ENCODE measurements at places on chromosomes 16 and 17.

DNA sequence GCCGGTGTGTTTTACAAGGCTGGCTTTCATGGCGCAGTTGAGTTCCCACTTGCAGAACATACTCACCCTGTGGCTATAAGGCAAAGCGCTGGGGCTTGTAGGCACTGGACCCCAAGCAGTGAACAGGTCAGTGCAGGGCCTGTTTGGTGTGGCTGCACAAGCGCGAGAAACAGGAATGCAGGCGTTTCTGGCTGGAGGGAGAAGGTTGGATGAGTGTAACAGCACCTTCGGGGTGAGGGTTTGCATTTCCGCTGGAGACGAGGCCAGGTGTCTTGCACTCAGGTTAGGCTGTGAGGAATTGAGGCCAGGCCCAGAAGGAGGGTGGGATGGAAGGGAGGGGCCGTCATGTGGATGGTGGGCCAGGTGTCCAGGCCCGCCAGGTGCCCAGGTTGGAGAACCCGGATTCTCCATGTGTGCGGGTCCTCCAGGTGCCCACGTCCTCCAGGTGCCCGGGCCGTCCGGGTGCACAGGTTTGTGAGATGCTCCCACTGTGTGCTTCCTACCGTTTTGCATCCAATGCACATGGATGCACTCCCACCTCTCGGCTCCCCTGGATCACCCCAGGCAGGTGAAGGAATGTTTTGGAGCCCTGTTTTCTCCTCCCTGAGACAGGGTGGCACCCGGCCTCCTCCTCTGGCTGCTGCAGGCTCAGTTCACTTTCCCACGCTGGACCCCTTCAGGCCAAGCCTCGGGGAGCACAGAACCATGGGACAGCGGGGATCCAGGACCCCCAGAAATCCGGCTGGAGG lies 46.0 kb downstream of the SLC7A5 start:
- no peak for DNase-seq

DNA sequence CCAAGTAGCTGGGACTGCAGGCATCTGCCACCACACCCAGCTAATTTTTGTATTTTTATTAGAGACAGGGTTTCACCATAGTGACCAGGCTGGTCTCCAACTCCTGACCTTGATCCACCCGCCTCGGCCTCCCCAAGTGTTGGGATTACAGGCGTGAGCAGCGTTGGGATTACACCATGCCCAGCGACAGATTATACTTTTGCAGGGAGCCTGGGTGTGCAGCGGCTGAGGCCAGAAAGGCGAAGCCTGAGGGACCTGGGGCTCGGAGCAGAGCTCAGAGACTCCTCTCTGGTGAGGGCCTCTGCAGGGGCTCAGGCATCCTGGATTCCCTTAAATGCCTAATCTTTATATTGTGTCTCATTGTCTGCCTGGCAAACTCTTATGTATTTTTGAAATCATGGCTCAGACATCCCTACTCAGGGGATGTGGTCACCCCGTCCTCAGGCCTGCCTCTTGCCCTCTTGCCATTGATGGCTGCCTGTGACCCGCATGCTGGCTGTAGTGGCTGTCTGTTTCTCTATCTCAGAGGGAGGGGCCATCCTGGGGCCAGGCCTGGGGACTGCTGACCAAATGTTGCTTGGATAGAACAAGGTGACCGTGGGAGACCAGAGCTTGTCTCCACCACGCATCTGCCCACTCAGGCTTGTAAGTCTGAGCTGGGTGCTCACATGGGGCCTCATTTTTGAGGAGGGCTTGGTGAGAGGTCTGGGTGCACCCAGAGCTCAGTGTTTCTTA lies 42.6 kb downstream of the B9D1 start:
- no peak for DNase-seq

- DNase-seq = no peak
Observed at GRCh38 chr16:56892705-56893104, 27.7 kb downstream of the SLC12A3 start.

DNA sequence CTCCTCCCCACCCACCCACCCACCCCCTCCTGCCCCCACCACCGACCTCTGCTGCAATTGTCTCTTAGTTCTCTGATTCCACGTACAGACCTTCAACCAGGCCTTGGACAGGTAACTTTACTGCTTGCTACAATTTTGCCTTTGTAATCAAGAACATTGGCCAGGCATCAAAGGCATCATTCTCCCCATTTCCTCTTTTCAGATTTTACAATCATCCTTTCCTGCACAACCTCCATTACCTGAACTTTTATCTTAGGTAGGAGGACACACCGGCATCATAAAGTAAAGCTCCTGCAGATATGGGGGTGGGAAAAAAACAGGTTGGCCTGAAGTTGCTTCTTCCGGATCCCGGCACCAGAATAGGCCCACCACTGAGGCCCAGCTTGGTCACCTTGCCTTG lies 25.7 kb upstream of the SUPT4H1 start:
- DNase-seq = no peak

DNA sequence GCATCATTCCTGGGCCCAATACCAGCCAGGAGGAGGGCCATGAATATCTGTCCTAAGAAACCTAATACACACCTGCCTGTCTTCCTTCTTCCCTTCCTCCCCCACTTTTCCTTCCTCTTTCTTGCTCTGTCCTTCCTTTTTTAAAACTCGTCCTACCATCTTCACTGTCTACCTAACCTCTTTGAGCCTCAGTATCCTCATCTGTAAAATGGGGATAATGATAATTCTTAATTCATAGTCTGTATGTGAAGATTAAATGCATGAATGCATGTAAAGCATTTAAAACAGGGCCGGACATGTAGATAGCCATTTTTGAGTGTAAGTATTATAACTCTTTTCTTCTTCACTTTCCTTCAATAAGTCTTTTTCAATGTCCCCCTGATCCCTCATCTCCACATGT lies 560 bp downstream of the CRYBA1 start:
- DNase-seq = no peak

GRCh38 chr17:31535581-31535981 lies 144.1 kb downstream of the RAB11FIP4 start:
- no peak for DNase-seq

DNA sequence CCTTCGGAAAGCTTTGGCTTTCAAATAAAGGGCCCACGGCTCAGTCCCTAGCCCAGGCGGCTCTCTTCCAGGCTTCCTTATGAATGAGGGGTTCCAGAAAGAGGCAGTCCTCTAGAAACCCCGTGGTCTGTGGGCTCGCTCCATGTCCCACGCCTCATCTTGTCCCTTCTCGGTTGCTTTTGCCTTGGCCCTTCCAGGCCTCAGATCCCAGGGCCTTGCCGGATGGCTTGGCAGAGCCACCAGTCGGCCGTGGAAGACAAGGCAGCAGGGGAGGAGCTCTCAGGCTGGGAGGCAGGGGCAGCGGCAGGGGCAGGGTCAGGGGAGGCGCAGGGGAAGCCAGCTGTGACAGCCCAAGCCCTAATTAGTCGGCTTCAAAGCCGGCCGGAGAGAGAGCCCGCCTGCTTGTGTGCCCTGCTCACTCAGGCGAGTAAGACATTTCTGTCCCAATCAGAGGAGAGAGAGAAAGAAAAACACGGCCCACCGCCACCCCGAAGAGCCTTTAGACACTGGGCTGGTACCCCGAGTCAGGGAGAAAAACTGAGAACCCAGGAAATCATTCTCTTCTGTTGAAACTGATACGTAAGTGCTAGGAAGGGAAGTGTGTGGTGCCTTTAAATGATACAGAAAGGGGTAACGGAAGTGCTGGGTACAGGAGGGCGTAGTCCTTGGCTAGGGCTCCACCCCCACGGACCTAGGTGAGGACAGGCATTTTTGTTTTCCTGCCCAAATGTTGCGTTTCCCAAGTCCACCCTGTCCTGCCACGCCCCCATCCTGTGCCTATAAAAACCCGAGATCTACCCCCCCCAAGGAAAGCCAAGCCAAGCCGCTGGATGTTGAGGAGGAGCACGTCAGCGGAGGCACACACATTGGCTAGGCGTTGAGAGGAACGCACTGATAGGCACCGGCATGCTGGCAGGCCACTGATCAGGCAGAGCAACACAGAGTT lies 27.8 kb upstream of the MEIOC start:
- DNase-seq = no peak

DNA sequence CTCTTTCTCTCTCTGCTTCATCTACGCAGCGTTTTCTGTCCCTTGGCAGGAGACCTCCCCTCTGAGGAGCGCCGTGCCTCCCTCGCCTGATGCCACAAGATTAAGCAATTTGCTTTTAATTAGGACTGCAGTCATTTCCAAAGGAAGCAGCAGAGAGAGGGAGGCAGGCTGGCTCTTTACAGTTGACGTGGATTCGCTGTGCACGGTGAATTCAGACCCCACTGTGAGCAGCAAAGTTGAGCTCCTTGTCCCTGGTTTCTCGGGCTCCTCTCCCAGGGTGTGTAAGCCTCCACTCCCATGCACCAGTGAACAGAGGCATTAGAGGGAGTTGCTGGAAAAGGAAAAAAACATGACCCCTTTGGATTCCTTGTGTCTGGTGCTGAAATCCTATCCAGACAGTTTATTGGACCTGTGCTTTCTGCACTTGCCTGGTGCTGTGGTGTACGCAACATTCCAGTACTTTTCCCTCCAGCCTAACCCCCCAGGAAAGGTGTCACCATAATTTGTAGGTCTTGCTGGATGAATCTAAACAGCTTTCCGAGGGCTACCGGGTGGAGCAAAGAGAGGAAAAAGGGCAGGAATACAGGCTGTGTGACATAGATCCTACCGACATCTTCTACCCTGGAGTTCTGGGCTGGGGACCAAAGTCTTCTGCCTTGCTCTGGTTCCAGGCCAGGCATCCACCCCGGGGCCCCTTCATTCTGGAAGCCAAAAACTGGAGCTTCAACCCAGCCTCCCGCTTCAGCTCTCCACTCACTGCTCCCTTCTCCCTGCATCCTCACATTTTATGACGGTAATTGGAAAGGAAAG lies 171.0 kb downstream of the MAF start:
- DNase-seq = no peak

- DNase-seq = no peak
Observed at GRCh38 chr17:65062171-65062915, 5.8 kb upstream of the GNA13 start.

DNA sequence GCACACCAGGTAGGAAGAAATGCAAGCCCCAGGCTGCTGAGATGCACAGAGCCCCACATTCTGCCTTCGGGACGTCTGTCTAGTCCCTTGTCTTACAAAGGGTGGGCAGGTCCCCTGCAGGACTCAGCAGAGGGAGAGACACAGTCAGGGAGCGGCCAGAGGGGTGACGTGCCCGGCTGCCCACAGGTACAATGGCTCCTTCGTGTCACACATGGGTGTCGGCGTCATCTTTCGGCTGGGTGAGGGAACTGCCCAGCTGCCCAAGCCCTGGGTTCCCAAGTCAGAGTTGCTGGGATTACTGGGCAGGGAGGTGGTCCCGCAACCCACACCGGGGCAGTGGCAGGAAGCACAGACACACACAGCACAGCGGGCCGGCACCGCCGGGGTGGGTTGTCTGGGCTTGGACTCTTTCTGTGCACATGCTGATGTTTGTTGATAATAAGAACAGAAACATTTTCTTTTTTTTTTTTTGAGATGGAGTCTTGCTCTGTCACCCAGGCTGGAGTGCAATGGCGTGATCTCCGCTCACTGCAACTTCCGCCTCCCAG lies 80.6 kb downstream of the JPH3 start:
- no peak for DNase-seq

DNA sequence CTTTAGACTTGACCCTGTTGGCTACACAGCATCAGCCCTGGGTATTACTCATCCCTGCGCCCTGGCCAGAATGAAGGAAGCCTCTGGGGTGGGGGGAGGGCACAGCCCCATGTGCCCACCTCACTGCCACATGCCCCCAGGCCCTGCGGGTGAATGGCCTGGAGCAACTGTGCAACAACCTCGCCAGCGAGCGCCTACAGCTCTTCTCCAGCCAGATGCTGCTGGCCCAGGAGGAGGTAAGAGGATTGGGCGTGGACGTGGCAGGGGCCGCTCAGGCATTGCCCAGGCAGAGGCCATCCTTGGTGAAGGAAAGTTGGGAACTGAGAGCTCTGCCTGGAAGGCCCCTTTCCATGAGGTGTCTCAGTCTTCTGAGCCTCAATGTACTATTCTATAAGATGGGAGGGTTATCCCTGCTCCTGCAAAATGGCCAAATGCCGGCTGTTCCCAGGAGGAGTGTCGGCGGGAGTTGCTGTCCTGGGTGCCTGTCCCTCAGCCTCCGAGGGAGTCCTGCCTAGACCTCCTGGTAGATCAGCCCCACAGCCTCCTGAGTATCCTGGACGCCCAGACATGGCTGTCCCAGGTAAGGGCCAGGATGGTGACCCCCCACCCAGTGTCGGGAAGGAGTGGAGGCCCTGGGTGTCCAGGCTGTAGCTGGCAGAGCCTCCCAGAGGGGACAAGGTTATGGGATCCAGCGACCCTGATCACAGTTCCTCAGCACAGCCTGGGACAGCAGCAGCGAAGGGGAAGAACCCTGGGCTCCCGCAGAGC lies 8.9 kb downstream of the MYO15B start:
- DNase-seq = no peak

DNA sequence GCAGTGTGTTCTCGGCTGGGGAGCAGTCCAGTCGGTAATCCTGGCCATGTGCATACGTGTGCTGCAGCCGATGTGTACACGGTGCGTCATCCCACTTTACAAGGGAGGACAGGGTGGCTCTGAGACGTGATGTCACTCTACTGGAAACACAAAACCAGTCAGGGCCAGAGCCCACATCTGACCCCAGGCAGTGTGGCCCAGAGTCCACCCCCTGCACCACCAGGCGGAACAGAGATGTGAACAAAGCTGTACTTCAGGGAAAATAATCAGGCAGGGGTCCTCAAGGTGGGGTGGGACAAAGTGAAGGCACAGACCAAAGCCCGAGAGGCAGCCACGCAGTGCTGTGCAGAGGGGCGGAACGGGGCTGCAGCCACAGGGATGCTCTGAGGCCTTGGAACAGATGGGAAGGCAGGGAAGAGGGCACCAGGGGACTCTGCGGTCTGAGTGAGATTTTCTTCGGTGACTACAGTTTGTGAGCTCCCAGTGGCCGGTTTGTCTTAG lies 181.5 kb downstream of the ZNF423 start:
- DNase-seq = no peak

GRCh38 chr17:6455321-6455705 lies 11.1 kb downstream of the PIMREG start:
- DNase-seq = peak; percentile 27

DNA sequence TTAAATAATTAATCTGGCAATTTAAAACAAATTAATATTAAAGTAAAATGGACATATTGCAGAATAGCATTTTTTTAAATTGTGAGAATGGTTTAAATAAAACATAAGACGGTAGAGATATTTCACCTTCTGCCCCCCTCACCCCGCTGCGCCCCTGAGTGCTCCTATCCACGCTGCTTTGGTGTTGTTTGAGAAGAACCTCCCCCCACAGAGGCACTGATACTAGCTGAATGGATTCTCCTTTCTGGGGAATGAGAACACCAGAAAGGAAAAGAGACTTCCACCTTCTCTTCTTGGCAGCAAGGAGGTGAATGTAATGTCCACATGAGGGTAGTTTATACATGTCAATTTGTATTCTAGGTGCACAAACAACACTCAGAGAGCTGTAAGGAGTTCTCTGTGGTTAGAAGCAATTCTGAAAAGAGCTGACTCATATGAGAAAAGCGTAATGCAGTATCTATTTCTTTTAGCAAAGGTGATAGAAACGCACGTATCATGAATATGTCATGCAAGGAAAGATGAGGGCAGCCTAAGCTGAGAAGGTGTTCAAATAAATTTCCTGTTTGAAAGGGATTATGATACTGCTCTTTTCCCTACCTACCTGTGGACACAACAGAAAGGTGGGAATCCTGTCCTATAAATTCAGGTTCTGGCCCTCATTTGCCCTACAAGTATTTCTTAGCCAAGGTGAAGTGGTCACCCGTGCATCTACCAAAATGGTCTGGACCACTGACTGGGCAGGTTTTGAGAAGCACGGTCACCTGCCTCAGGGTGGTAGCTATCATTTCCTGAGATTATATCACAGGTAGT lies 126.9 kb downstream of the PARN start:
- DNase-seq = no peak

All from T-helper 1 cell (primary cell).